ENCODE measurements at places on chromosomes 1 and 21. TPM values are rescaled to one million over a fixed set of nuclear protein-coding genes. Genes with fewer than 3 reads are reported as not detected.

DNA sequence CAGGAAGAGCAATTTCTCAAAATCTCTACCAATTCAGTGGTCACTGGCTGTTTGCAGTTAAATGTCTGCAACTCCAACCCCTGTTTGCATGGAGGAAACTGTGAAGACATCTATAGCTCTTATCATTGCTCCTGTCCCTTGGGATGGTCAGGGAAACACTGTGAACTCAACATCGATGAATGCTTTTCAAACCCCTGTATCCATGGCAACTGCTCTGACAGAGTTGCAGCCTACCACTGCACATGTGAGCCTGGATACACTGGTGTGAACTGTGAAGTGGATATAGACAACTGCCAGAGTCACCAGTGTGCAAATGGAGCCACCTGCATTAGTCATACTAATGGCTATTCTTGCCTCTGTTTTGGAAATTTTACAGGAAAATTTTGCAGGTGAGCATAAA is 167.2 kb downstream of the CRB1 start:
- no peak for DNase-seq

- no peak for DNase-seq
Measured at GRCh38 chr1:200538179-200538578, 82.4 kb downstream of the KIF14 start.

CFAP141 gene
- polyA plus RNA-seq: not detected

DNA sequence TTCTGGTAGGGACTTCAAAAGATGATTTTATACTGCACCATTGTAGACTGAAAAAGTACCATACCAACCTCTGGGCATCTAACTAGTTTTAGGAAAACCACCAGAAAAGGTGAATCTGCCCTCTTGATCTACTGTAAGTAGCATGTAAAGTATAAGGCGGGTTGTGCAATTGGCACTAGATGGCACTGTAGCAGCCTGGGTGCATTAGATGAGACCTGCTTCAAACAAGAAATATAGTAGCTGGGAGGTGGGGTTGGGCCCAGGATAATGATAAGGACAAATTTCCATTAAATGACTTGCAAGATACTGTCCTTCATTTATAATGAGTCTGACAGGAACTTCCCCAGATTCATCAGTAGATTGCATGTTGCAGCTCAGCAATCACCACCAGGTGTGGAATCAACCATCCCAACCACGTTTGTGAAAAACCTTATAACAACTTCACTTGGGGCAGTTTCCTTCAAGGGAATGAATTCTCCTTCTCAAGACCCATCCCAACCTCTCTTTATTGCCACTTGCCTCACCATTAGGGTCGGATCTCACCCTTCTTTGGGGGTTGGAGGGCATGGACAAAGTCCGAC is 37.3 kb upstream of the IL10 start:
- DNase-seq: no peak

NR5A2 gene
- 0.52 TPM for polyA plus RNA-seq

DNA sequence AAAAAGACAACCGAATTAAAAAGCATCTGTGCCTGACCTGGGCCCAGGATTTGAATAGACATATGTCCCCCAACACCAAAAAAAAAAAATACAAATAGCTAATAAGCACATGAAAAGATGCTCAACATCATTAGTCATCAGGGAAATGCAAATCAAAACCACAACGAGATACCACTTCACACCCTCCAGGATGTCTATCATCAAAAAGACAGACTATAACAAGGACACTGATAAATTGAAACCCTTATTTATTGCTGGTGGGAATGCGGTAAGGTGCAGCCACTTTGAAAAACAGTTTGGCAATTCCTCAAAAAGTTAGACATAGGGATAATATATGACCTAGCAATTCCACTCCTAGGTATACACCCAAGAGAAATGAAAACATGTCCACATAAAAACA is 72.3 kb upstream of the CAMK1G start:
- no peak for DNase-seq

DNA sequence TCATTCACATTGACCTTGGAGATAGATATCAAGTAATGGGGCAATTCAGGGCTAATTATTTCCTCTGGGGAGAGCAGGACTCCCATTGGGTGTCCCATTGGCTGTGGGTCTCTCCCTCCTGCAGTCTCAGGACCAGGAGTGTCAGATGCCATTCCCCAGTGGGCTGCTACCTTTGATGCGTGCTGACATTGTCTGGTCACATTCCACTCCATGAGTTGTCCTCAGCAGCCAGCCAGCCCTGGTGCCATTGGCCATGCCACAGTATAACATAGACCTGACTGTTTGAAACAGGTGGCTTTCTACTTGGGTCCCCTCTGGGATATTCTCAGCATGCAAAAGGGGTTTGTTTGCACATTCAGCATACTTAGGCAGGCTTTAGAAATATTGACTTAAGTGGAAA is 118.5 kb downstream of the MRPS6 start:
- DNase-seq: no peak

DNA sequence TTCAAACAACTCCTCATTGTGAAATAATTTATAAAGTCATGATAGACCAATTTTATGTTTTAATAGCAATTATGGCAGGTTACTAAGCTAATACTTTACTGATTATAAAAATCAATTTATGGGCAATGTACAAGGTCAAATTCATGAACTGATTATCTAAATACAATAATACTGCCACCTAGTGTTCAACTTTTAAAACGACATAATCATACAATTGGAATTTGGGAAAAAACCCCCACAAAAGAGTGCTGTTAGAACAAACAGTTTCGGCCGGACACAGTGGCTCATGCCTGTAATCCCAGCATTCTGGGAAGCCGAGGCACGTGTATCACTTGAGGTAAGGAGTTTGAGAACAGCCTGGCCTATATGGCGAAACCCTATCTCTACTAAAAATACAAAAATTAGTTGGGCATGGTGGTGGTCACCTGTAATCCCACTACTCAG is 14.0 kb downstream of the GTF2B start:
- no peak for DNase-seq

GRCh38 chr21:43779660-43780059 is 3.6 kb upstream of the CSTB start:
- DNase-seq: peak; percentile 14

- no peak for DNase-seq
Measured at GRCh38 chr1:116476321-116476720, 94.5 kb downstream of the CD58 start.

REG4 gene
- polyA plus RNA-seq: not detected

DNA sequence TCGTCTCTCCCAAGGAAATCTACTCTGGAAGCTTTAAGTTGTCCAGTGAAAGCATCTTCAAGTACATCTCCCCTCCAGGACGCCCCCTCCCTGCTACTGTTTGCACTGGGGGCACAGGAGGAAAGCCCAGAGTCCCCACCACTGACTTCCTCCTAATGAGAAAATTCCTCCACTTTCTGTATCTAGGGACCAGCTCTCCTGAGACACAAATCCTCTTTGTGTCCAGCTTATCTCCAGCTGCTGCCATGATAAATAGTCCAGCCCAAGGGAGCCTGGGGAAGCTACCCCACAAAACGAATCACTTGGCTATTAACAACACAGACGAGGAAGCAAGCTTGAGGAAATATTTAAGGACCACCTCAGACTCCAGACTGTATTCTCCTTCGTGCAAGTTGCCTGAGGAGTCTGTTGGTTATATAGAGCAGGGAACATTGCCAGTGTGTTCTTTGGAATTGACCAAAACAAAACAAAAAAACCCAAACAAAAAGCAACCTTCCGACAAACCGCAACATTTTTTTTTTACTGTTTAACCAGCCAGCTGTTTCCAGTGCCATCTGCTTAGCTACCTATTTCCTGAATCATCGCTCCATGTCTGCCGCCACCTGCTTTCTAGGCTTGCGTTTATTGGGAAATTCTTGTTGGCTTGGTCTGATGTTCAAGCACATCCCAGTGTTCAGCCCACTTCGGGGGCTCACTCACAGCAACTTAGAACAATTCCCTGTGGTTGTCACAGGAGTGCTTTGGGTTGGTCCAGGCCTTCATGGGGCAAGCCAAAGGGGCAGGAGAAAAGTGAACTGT is 7.7 kb downstream of the C1orf226 start:
- DNase-seq: no peak

SNAPIN gene
- 75.4 TPM for polyA plus RNA-seq

DNA sequence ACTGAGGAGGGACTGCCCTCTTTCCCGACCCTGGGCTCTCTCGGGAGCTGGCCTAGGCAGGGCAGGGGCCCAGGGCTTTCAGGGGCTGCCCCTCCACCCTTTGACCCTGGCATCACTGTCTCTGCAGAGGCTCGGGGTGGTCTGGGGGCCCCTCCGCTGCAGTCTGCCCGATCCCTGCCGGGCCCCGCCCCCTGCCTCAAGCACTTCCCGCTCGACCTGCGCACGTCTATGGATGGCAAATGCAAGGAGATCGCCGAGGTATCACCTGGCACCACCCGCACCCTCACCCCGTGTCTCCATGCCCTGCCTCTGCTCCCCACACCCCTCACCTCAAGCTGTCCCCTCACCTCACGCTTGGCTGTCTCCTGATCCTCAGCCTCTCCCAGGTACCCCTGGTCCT is 5.5 kb downstream of the AMPD2 start:
- DNase-seq: no peak

- no peak for DNase-seq
Measured at GRCh38 chr1:179929955-179930798, 24.4 kb upstream of the CEP350 start.

ZNF678 gene
- 0.95 TPM for polyA plus RNA-seq

DNA sequence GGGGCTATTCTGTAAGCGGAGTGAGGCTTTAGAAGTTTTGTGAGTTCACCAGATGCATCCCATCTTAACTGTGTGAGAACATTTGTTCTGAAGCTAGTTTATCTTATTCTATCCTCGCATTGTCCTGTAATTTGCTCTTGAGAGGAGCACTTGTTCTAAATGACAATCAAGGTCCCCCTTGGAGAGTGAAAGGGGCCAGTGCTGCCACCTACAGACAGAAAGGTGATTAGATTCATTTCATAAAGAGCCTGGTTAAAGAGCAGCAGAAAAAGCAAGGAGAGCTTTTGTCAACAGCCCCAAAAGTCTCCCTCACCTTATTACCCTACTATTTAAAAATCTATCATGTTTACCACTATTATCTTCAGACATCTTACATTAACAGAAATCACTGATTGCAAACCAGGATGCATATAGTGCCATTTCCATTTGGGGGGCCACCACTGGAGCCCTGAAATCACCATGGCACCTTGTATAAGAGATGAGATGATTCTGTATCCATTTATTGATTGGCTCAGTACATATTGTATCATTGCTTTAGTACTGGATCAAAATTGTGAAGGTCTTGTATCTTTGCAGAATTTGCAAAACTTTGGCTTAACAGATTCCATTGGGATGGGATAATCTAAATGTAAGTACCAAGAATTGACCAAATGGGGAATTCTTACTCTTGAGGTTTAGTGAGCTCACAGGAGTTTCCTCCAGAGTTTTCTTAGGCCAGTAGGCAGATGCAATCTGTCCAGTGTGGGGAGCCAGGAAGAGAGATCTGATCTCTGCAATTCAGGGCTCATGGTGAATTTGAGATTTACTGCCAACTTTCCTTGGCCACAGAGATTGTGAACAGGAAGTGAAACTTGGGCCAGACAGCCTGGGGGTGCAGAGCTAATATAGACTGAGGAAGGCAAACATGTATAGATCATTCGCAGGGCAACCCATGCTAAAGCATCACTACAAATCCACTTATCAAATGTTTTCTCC is 64.3 kb upstream of the TRABD2B start:
- DNase-seq: no peak

CHAF1B gene
- polyA plus RNA-seq: 0.61 TPM

SEC16B gene
- polyA plus RNA-seq: 2.9 TPM

DNA sequence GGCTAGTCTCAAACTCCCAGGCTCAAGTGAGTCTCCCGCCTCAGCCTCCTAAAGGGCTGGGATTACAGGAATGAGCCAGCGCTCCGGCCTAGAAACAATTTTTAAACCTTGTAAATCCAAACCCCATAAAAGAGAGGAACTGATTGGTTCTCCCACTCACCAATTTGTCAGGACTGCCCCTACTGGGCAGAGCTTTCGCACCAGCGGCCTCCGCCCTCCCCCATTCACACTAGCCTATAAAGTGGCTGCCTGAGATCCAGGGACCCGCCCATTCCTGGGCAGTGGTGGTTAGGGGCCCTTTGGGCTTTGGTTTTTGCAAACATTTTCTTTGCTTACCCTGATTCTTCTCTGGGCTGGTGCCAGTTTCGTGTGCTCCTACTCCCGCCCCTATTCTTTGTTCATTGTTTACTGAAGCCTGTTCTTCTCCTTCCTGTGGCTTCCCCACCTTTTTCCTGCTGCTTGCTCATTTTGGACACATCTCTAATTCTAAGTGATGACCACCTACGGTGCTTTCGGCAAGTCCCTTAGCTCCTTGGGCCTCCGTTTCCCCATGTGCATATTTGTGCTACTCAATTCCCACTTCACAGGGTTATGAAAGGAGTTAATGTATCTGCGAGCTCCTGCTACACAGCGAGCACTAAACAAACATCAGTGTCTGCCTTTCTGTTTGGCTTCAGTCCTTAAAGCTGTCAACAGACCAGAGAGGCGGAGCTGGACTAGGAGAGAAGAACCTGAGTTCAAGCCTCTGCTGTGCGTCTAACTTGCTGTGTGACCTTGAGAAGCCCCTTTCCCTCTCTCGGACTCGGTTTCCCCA is 39.8 kb upstream of the CLIC4 start:
- DNase-seq: peak; percentile 96

TMEM82 gene
- polyA plus RNA-seq: not detected

GRCh38 chr1:218444173-218444572 is 99.0 kb downstream of the TGFB2 start:
- no peak for DNase-seq

GRCh38 chr1:154519591-154519991 is 17.4 kb upstream of the SHE start:
- peak; percentile 26 for DNase-seq

DNA sequence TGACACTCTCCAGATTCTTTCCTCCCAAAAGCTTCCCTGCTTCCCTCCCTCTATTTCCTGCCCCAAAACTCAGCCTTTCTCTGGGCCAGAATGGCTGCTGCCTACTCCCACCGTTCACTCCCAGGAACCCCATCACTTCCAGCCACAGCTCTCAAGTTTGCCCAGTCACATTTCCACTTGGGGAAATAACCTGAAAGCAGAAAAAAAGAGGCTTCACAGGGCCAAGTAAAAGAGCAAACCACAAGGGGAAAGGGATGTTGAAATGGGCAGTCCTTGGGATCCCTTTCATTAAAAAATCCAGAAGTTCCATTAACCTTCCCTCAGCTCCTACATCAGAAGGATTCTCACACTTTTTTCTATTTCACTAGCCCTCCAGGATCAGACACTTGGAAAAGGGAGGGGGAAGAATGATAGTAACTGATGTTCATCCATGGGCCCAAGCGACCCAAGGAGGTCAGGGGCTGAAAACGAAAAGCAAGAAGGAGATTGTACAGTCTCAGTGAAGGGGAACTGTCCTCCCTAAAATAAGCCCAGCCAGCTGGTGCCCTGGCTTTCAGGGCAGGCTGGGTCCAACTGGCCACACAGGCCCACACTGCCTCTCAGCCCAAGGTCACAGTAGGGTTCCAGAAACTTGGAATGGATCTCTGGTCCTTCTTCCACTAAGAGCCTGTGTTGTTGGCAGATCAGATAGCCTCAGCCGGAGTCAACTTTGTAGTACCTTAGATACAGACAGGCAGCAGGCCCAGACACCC is 49.7 kb downstream of the DMAP1 start:
- DNase-seq: no peak
